Neural progenitor cell (in vitro differentiated cells): ENCODE measurements at places on chromosomes 2 and 18. TPM values are rescaled to one million over a fixed set of nuclear protein-coding genes. Genes with fewer than 3 reads are reported as not detected.

The LRRC30 gene
- not detected in 2 replicates for total RNA-seq

The CNPPD1 gene
- 15.8 and 21.8 TPM in 2 replicates for total RNA-seq

The TTN gene
- total RNA-seq: 0.53 and 1.3 TPM in 2 replicates

The ST3GAL5 gene
- total RNA-seq: 9.7 and 9.9 TPM in 2 replicates

The KCNS3 gene
- 10.0 and 15.0 TPM in 2 replicates for total RNA-seq

The PAX8 gene
- 1.4 and 2.9 TPM in 2 replicates for total RNA-seq

The RAB6C gene
- 0.07 TPM in 1 of 2 replicates, not detected in the other for total RNA-seq

The ZFAND2B gene
- 13.6 and 23.8 TPM in 2 replicates for total RNA-seq

The HOXD10 gene
- not detected in 2 replicates for total RNA-seq

The PMAIP1 gene
- 3.1 and 3.5 TPM in 2 replicates for total RNA-seq

The HOXD13 gene
- total RNA-seq: not detected in 2 replicates

The STK39 gene
- total RNA-seq: 18.5 and 23.8 TPM in 2 replicates

The SMAD2 gene
- 170 and 233 TPM in 2 replicates for total RNA-seq

The HSBP1L1 gene
- 1.7 TPM in 1 of 2 replicates, not detected in the other for total RNA-seq

The SCTR gene
- not detected in 2 replicates for total RNA-seq

The RESP18 gene
- total RNA-seq: not detected in 2 replicates

The PLGLB2 gene
- 0.52 and 2.3 TPM in 2 replicates for total RNA-seq

The CROCC2 gene
- total RNA-seq: not detected in 2 replicates

The EPG5 gene
- total RNA-seq: 15.7 and 34.0 TPM in 2 replicates

The EVX2 gene
- not detected in 2 replicates for total RNA-seq

The ZAP70 gene
- total RNA-seq: 0.37 TPM in 1 of 2 replicates, not detected in the other
